ENCODE measurements at places on chromosomes 2 and 18. TPM values are rescaled to one million over a fixed set of nuclear protein-coding genes. Genes with fewer than 3 reads are reported as not detected.

GRCh38 chr2:71129114-71129901 lies 721 bp downstream of the MCEE start:
- H3K4me1 ChIP-seq, result peaks cover 24% of the 10 kb centered on the region
- peak overlapping the region; percentile 95 for H3K4me3 ChIP-seq
- no peaks in the 10 kb centered on the region for H3K27me3 ChIP-seq

DNA sequence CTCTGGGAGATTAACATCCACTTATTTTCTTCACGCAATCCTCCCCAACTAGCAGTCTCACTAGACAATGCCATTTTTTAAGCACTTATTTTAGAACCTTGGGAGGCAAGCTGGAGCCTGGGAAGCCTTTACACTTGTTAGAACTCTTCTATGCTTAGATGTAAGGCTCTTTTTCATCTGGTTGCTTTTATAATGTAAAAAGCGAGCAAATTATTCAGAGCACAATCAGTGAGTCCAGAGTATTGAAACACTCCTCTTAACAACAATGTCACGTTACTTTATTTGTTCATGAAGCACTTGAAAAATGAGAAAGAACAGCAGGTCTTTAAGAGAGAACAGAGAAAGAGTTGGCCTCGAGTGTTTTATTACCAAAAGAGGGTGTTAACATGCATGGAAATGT lies 84.1 kb upstream of the SLC8A1 start:
- no peak for DNase-seq
- H3K27ac ChIP-seq, result no peak overlapping the region
- H3K4me3 ChIP-seq, result no peak overlapping the region
- H3K27me3 ChIP-seq, result no peaks in the 10 kb centered on the region
- H3K4me1 ChIP-seq, result no peaks in the 10 kb centered on the region
- H3K36me3 ChIP-seq, result no peaks in the 10 kb centered on the region

DNA sequence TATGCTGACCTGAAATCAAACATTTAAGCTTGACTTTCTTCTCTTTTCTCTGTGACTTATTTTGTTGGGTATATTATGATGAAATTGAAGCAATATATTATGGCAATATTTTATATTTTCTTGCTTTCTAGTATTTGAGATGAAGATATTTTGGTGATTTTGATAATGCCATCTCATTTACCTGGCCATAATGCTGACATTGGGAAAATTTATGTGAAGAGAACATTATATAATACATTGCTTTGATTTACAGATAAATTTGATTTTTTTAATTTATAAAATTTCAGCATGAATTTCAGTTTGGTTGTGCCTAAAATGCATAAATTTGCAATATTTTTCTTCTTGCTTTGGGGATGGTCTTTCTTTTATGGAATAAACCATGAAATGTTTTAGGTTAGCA lies 1413.7 kb upstream of the TMEFF2 start:
- no peaks in the 10 kb centered on the region for H3K36me3 ChIP-seq
- H3K27ac ChIP-seq, result no peak overlapping the region
- no peaks in the 10 kb centered on the region for H3K4me1 ChIP-seq
- DNase-seq, result no peak
- H3K4me3 ChIP-seq, result no peak overlapping the region

- no peaks in the 10 kb centered on the region for H3K4me1 ChIP-seq
- DNase-seq, result peak; percentile 10
Measured at GRCh38 chr2:113965644-113966043, 75.8 kb downstream of the ACTR3 start.

DNA sequence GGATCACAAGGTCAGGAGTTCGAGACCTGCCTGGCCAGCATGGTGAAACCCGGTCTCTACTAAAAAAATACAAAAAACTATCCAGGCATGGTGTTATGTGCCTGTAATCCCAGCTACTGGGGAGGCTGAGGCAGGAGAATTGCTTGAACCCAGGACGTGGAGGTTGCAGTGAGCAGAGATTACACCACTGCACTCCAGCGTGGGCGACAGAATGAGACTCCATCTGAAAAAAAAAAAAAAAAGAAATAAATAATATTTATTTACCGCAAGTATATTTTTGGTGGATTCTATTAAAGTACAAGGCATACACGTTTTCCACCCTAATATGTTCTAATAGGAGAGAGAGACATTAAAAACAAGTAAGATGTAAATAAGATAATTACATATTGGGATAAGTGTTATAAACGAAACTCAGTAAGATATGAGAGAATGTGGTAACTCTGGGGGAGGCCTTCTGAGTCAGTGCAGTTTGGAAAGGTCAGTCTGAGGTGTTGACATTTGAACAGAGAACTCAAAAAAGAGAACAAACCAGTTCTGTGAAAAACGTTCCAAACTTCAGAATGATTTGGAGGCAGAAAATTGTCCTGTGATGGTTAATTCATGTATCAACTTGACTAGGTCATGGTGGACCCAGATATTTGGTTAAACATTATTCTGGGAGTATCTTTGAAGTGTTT lies 8.8 kb upstream of the POLI start:
- DNase-seq, result no peak
- H3K27ac ChIP-seq, result no peak overlapping the region
- no peak overlapping the region for H3K4me3 ChIP-seq
- H3K4me1 ChIP-seq, result peaks cover 4% of the 10 kb centered on the region

GRCh38 chr2:237469849-237470248 lies 17.2 kb upstream of the MLPH start:
- no peaks in the 10 kb centered on the region for H3K36me3 ChIP-seq
- no peak overlapping the region for H3K4me3 ChIP-seq
- DNase-seq, result no peak

DNA sequence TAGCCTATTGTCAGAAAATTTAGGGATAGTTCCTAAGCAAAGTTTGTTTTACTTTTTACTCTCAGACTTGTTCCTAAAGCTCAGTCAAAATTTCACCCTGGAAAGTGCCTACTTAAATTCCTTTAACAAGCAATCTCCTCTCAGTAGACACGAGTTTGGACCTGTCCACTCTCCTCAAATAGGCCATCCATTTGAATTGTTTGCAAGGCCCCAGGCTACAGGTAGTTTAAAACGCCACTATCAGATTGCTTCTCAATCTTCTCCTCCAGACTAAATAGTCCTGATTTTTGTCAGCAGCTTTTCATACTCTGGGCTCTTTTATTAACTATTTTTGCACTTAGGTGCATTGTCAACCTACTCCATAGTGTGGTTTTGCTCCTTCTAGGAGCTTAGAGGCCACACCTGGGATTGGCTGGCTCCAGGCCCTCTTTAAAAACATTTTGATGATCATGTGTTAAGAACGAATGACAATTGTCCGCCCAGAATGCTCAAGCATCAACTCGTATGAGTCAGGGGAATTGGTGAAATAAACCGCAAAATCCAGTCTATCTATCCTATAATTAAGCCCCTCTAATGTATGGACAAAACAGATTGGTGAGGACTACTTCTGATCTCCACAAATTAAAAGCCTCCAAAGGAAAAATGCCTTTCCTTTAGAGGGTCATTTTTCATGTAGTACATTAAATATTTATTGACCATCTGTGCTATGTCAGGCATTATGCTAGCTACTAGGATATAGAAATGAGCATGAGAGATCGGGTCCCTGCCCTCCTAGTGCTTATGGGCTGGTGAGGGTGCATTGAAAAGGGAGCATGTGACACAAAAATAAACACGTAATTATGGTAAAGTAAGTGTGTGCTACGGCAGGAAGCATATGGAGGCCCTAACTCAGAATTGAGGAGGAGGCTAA lies 333.8 kb upstream of the TNP1 start:
- DNase-seq, result no peak
- no peaks in the 10 kb centered on the region for H3K4me1 ChIP-seq
- no peaks in the 10 kb centered on the region for H3K36me3 ChIP-seq

DNA sequence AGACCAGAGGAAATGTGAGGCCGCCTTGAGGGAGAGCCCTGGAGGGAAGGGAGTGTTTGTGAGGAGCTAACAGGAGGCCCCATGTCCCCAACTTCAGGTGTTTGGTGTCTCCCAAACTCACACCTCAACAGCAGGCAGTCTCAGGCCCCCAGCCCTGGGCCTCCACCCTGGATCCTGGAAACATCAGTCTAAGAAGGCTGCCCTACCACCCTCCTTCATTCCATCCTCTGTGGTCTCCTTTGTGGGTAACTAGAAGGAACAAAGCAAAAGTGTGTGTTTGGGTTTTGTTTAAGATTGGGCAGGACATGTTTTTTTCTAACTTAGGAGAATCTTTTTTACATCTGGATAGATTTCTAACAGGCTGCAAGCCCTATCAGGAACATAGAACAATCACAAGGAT lies 404.3 kb downstream of the BCL11A start:
- no peak for DNase-seq
- no peaks in the 10 kb centered on the region for H3K27me3 ChIP-seq
- no peaks in the 10 kb centered on the region for H3K4me1 ChIP-seq
- H3K27ac ChIP-seq, result no peak overlapping the region
- H3K36me3 ChIP-seq, result no peaks in the 10 kb centered on the region
- no peak overlapping the region for H3K4me3 ChIP-seq

DNA sequence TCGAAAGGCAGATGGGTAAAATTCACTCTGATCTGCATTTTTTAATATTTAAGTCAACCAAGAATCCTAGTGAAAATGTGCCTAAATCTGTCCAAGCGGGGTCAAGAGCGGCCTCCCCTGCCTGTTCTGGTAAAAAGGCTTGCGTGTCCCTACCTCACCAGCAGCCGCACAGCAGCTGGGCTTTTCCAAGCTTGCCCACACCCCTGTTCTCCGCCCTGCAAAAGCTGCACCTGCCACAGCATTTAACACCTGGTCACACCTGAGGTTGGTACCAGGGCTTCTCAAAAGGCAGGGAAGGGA lies 25.8 kb upstream of the TMEM182 start:
- peaks cover 23% of the 10 kb centered on the region for H3K4me1 ChIP-seq
- H3K27me3 ChIP-seq, result no peaks in the 10 kb centered on the region
- no peak for DNase-seq
- peaks cover 8% of the 10 kb centered on the region for H3K36me3 ChIP-seq
- H3K27ac ChIP-seq, result peak overlapping the region; percentile 26

- H3K4me1 ChIP-seq, result no peaks in the 10 kb centered on the region
- H3K27ac ChIP-seq, result no peak overlapping the region
- H3K4me3 ChIP-seq, result no peak overlapping the region
- no peak for DNase-seq
Measured at GRCh38 chr18:13889671-13890070, 25.7 kb downstream of the MC2R start.

- H3K27ac ChIP-seq, result no peak overlapping the region
- no peaks in the 10 kb centered on the region for H3K27me3 ChIP-seq
- no peaks in the 10 kb centered on the region for H3K36me3 ChIP-seq
- no peak overlapping the region for H3K4me3 ChIP-seq
- no peaks in the 10 kb centered on the region for H3K4me1 ChIP-seq
Measured at GRCh38 chr2:102027036-102027980, 35.5 kb downstream of the IL1R2 start.

Gene CXCR1
- total RNA-seq, result not detected

Gene CCDC121
- total RNA-seq, result 0.91 TPM

Gene ACP1
- 89.7 TPM for total RNA-seq

Gene TNFAIP6
- total RNA-seq, result not detected

Gene SPRED2
- 2.8 TPM for total RNA-seq

Gene ATP8B1
- total RNA-seq, result not detected

Gene SULT6B1
- not detected for total RNA-seq

Gene FAM117B
- total RNA-seq, result 50.4 TPM

All from CD4-positive, alpha-beta T cell (primary cell).